MV-4-11 (cell line): ENCODE measurements at places on chromosomes 11 and 22.

- DNase-seq, result no peak
Measured at GRCh38 chr11:115539844-115540243, 35.6 kb upstream of the CADM1 start.

GRCh38 chr22:26492220-26492619, 8.5 kb downstream of the SRRD start:
- DNase-seq, result no peak

DNA sequence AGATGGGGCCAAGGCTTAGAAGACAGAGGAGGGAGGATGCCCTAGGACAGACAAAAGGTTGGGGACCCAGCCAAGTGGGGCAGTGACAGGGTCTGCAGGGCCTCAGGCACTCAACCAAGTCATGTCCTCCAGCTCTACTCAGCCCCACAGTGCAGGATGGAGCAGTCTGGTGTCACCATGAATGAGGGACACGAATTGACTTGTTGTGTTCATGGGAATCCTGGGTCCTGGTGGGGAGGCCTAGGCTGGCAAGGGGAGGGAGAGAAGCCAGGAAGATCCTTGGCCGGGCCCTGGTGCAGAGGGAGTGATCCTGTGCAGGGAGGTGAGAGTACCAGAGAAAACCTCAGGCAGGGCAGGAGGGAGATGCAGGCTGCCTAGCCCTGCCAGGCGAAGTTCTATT, 12.0 kb downstream of the P2RY6 start:
- DNase-seq, result no peak

DNA sequence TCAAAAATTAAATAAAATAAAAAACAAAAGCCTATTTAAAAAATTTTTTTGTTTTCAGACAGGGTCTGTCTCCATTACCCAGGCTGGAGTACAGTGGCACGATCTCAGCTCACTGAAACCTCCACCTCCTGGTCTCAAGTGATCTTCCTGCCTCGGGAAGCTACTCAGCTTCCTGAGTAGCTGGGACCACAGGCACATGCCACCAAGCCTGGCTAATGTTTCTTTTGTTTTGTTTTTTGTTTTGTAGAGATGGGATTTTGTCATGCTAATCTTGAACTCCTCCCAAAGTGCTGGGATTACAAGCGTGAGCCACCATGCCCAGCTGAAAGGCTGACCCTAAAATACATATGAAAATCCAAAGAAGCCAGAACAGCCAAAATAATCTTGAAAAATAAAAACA, 20.4 kb upstream of the L3MBTL2 start:
- DNase-seq, result no peak

GRCh38 chr22:27146866-27147633, 489.7 kb downstream of the MIAT start:
- DNase-seq, result no peak

DNA sequence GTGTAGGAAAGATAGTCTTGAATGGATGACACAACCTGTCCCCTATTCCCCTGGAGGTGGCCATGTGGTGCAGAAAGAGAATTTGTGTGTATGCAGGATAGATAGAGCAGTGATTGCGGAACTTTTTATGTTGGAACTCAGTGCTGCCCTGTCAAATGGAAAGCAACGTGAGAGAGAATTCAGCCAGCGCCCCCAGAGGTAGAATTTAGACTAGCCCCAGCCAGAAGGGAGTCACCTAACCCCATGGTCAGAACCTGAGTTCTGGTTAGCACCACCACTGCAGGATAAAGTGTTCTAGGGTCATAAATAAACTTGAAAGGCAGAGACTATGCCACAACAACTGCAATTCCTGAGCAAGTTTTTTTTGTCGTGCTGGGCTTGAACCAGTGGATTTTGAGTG, 152.9 kb upstream of the GRIA4 start:
- no peak for DNase-seq

DNA sequence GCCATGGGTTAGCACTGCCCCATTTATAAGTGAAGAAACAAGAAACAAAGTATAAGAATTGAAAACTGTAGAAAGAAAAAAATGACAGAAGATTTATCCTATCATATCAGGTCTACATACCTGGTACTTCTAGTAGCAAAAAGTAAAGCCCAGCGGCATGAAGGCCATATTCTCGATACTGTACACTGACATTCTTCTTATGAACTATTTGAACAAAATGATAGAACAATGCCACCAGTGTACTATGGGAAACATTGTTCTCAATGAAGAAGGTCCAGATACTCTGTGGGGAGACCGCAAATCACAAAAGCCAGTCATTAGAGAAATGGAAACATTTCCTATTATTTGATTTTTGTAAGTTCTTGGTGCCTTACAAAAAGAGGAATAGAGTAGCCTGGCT, 7.0 kb downstream of the NCAPD3 start:
- DNase-seq, result no peak

DNA sequence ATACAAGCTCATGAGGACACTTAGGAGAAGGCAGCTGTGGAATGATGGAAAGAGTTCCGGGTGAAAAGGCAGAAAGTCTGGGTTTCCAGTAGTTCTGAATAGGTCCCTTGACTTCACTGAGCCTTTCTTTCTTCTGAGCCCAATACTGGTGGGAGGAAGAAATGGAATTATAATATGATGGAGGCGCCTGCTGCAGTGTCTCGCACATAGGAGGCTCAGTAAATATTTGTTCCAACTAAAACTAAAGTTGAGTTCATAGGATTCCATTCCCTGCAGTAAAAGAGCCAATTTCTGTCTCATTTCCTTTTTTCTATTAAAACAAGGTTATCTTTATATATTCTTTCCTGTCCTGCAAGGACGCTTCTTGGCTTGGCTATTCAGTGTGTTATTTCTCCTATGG, 5.2 kb upstream of the CLMP start:
- no peak for DNase-seq

DNA sequence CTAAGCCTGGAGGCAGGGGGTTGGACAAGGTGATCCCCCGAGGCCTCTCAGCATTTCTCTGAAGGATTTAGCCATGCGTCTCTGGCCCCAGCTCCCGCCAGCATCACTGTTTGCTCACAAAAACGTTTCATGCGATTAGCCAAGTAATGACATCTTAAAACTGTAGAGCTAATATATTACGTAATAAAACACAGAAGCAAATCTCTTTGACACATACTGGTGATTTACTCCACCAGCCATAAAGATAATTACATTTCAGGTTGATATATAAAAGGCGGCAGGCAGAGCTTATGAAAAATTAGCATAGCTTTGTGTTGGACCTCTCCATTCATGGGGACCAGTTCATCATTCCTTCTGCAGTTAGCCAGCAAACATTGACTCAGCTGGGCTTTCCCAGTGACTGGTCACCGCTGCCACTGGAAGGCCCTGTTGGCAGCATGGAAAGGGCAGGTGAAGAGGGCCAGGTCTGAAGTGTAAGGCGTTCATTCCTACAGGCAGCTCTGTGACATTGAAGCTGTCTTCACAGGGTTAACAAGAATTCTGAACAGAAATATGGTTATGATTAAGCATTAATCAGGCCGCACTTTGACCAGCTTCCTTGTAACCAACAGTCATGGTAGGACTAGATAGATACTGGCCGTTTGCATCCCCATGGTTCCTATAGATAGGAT, 150.3 kb downstream of the NECTIN1 start:
- peak; percentile 49 for DNase-seq

DNA sequence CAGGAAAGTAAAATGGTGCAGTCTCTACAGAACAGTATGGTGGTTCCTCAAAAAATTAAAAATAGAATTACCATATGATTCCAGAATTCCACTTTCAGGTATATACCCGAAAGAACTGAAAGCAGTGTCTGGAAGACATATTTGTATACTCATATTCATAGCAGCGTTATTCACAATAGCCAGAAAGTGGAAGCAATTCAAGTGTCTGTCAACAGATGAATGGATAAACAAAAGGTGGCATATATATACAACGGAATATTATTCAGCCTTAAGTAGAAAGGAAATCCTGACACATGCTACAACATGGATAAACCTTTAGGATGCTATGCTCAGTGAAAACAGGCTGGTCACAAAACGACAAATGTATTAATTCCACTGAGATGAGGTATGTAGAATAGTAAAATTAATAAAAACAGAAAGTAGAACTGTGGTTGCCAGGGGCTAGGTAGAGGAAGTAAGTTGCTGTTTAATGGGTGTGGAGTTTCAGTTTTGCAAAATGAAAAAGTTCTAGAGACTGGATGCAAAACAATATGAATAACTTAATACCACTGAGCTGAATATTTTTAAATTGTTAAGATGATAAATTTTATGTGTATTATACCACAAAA, 14.5 kb downstream of the SAA1 start:
- DNase-seq, result peak; percentile 35

DNA sequence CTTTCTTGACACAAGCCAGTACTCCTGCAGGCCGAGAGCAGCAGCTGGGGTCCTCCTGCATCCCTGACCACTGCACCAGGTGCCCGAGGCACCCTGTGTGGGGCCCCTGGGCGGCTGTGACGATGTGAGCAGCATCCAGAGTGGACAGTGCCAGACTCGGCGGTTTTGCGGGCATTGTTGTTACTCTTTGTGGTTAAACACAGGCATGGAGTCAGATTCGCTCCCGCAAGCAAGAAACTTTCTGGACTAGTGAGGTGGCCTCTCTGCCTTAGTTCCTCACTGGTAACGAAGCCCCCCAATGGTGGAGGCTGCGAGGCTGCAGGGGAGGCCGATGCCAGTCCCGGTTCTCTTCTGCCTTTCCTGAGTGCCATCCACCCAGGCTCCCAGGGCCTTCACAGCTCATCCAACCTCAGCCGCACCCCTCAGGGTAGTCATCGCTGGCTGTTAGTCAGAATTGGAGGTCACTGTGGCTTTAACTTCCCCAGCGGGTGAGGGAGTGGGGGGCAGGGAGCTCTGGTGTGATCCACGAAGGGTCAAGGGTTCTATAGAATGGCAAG, 3.7 kb upstream of the CLDN5 start:
- DNase-seq, result peak; percentile 75

GRCh38 chr22:25084405-25085107, 115.1 kb upstream of the CRYBB3 start:
- peak; percentile 22 for DNase-seq

GRCh38 chr11:26106726-26107125, 225.2 kb upstream of the ANO3 start:
- DNase-seq, result no peak

GRCh38 chr11:16786131-16786530, 47.7 kb downstream of the C11orf58 start:
- DNase-seq, result no peak

- DNase-seq, result peak; percentile 35
Measured at GRCh38 chr11:27459191-27459590, 13.4 kb downstream of the LGR4 start.

GRCh38 chr22:33883961-33884808, 36.1 kb downstream of the LARGE1 start:
- no peak for DNase-seq

GRCh38 chr11:2261436-2262230, 8.8 kb downstream of the ASCL2 start:
- no peak for DNase-seq

DNA sequence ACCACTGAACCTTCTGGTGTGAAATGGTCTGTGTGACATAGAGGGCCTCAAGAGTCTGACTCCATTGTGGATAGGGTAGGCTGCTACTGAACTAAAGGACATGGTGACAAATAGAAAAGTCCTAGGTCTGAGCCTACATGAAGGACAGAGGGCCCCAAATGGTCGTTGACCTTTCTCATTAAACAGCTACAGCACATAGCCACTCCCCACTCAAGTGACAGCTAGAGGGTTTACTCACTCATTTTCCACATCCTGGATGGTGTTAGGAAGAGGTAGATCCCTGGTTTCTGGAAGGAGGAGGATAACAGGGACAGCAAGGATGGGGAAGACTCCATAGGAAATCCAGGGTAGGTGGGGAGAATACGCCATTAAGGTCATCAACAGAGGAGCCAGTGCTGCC, 63.3 kb downstream of the SLC22A24 start:
- DNase-seq, result no peak

DNA sequence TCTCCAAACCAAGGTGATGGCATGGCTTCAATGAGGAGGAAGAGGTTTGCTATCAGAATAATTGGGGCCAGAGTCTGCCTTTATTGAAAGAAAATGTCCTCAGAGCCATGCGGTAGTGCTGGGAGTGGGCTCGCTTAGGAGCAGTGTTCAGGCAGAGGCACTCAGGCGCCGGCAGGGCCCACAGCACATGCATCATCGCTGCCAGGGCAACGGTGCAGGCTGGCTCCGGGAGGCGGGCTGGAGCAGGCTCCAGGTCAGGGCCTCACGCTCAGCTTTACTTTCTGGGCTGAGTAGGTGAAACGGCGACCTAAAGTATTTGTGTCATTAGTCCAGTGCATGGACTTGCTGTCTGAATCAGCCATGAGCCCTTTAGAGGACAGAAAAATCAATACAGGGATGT, 169.9 kb upstream of the CCDC90B start:
- no peak for DNase-seq

DNA sequence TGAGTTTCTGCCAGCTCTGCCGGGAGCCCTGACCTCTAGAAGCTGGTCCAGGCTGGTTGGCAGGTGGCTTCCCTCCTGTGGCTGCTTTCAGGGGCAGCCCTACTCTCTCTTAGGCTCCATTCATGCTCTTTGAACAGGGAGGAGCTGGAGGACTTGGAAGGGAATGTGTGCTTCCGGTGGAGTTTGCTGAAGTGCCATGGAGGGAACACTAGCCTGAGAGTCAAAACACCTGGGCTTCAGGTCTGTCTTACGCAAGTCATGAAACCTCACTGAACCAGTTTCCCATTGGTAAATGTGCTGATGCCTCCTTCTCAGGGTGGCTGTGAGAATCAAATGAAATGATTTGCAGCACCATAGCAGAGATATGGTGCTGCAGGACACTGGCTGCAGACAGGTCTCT, 224.5 kb downstream of the KIRREL3 start:
- no peak for DNase-seq

- DNase-seq, result no peak
Measured at GRCh38 chr22:50201191-50202129, 649 bp downstream of the SELENOO start.

DNA sequence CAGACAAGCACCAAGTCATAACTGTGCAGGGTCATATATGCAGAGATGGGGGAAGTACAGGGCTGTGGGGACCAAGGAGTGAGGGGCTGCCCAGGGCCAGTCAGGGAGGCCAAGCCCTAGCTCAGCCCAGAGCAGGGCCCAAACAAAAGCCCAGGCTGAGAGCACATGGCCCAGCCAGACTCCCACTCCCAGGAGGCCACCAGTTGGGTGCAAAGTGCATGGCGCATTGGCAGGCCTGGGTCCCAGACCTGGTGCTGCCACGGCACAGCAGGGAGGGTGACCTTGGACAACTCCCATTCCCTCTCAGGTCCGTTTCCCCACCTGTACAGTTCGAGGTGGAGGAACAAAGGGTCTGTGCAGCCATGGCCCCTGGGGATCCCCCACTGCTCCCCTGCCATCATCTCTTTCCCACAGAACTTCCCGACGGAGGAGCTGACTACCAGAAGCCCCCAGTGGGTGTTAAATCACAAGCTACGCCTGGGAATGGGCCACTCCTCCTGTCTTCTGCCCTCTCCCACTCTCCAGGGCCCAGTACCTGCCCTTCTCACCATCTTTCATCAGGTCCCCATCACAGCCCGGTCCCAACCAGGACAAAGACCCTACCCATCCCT, 608 bp downstream of the NIPSNAP1 start:
- no peak for DNase-seq
